Pons (tissue), 1 donor: ENCODE measurements at places on chromosomes 7 and 10.

GRCh38 chr7:118855290-118855689, 630.8 kb downstream of the ANKRD7 start:
- no peak for DNase-seq

- no peak for DNase-seq
Observed at GRCh38 chr7:8160779-8161345, 101.1 kb downstream of the ICA1 start.

DNA sequence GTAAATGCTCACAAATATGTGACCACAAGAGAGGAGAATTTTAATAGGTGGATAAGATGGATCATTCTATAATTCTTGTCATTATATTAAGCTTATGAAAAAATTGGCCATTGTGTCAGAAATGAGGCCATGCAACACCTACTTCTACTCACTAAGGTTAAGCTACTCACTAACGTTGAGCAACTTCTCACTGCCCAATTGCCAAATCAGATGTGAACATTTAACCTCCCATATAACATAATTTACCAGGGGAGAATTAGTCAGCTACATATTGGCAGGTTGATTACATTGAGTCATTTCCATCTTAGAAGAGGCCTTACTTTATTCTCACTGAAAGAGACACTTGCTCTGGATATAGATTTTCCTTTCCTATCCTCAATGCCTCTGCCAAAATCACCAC, 211.2 kb upstream of the DGKB start:
- no peak for DNase-seq

GRCh38 chr10:86234541-86235270, 131.9 kb downstream of the GRID1 start:
- no peak for DNase-seq

DNA sequence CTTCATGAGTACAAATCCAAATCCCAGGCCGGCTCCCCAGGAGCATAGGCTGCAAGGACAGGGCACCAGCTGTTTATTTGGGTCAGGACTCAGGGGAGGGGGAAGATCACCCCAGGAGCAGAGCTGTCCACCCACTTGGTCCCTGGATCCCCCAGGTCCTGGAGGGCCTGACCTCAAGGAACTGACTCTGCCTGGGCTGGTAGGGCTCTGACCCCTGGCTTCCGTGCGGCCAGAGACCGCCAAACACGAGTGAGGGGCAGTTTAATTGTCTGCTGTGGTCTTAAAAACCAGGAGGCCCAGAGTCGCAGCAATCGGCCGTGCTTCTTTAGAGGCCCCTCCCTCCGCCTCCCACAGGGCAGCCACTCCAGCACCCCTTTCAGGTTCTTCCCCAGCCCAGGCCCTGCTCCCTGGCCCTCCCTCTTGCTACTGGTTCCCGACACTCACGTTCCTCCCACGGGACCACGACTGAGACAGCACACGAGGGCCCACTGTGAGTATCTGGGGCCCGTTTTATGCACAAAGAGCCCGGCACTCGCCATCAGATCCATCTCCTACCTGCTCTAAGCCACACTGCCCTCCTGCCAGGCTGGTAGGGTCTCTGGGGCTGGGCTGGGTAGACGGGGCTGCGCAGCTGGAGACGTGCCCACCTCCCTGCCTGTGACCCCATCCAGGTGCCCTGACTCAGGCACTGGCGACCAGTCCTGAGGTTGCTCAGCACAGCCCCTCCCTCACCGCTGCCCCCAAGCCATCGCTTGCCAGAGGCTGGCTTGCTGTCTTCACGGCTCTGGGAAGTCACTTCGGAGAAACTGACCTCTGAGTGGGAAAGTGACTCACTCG, 30.0 kb upstream of the CFAP46 start:
- no peak for DNase-seq

GRCh38 chr7:139118234-139118804, 8.8 kb upstream of the ZC3HAV1 start:
- no peak for DNase-seq

DNA sequence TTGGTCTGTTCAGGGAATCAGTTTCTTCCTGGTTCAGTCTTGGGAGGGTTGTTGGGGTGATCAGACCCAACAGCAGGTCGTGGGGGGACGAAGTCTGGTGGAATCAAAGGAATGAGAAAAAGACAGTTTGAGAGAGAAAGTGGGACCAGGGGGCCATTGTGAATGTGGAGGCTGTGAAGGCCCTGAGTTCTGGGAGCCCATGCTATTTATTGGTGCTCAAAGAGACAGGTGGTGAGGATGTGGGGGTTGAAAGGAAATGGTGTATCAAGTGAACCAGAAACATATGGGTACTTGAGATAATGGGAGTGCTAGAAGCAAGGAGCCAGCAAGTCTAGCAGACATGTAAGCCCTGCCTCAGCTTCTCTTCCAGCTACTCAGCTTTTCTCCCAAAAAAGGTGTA, 84.1 kb downstream of the CCSER2 start:
- no peak for DNase-seq

DNA sequence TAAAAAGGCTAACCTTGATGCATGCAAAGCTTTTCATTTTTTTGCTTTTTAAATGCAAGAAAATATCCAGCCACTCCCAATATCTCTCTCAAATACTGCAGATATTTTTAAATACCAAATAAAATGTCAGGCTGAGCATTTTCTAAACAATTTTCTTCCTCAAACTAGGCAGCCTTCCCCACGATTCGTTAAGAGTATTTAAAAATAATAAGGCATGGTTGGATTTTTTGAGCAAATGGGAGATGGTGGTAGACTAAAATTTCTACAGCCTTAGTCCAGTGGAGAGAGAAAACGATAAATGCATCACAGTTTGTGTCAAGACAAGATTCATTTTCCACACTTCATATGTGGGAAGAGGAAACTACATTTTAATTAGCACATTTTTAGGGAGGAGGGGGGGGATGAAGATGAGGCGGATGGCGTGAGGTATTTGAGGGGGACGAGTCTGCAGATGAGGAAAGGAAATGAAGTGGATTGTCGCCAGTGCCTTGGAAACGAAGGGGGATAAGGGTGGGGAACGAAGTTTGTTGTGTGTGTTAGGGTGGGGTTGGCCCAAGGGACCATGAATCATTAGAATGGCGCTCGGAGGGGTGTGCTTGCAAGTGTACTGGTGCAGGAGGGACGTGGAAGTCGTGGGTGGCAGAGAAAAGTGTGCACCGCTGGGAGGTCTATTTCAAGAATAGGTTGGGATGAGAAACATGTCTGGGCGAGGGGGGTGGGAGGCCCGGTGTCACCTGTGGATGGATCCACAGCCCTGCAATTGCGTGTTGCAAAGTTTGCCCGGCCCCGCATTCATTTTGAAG, 1.2 kb upstream of the ADD3 start:
- DNase-seq, result peak; percentile 52

DNA sequence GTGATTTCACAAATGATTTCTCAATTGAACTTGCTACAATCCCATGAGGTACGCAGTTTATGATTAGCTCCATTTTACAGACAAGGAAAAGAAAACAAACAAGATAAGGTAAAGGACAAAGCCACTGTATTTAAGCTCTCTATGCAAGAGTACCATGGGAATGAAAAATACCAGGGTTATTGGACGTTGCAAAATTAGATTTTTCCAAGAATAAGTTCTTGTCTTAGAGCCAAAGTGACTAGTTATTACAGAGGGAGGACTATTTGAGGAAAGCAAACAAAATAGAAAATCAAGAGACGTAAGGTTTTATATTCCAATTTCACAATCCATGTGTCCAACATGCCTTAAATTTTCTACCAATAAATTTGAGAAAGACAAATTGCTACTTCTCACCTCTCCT, 97.9 kb upstream of the PTN start:
- no peak for DNase-seq

DNA sequence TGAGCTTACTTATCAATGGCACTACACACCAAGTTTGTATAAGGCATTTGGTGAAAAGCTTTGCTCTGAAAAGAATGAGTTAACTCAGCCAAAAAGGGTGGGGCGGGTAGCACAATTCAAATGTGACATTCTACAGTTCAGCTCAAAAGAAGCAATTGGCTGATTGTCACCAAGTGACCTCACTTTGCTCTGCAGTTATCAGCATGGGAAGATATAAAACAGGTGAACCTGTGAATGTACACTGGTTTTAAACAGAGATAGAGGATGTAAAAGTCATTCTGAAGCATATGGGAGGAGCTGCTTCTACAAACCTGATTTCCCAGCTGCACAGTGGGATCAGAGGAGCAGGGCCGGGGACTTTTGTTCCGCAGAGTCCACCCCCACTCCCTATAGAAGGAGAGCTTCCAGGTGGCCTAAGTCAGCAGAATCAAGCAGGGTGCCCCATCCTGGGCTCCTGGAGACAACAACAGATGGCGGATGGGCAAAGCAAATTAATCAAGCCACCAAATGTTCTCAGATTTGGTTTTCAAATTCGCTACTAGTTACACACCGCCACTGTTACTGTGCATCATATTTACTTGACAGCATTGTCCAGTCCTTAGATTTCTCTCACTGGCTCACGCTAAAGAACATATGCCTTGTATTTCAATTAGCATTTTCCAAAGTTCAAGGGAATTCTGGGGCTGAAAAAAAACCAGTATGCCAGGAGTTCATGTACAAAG, 27.5 kb upstream of the NPVF start:
- DNase-seq, result no peak

- no peak for DNase-seq
Observed at GRCh38 chr7:27032839-27033238, 63.0 kb downstream of the HOXA1 start.
